ENCODE measurements at places on chromosomes 7 and 10.

DNA sequence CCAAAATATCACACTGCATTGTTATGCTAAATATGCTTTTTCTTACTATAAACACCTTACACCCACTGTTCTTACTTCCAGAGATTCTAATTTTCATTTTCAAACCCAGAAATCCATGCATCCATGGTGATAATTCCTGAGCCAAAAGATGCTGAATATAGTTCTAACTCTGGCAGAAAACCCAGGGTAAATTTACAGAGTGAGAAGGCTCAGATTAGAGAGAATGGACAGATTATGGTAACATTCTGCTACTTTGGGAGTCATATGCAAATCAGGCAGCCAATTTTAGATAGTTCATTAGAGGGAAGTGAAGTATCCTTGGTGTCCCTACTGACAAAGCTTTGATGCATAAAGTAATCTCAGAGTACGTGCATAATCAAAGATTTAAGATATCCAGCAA, 15.4 kb upstream of the CTTNBP2 start:
- DNase-seq: no peak

GRCh38 chr10:11403116-11403515, 208.3 kb downstream of the USP6NL start:
- DNase-seq: peak; percentile 65

GRCh38 chr7:42010751-42011150, 226.3 kb downstream of the GLI3 start:
- no peak for DNase-seq

DNA sequence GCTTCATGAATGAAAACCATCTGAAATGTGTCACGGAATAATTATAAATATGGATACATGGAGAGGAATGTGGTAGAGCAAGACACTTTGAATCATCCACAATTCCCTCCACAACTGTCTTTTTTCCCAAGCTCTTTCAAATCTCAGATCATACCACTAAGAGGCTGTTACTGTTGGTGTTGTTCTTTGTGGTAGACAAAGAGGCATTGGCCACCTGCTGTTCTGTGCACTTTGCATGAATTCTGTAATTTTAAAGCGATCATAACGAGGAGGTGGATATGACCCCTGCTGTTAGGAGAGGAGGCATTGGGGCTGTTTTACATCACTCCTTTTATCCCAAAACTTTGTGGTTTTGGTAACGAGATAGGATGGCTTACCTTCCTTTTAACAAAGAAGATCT, 141.2 kb upstream of the KLF6 start:
- no peak for DNase-seq

DNA sequence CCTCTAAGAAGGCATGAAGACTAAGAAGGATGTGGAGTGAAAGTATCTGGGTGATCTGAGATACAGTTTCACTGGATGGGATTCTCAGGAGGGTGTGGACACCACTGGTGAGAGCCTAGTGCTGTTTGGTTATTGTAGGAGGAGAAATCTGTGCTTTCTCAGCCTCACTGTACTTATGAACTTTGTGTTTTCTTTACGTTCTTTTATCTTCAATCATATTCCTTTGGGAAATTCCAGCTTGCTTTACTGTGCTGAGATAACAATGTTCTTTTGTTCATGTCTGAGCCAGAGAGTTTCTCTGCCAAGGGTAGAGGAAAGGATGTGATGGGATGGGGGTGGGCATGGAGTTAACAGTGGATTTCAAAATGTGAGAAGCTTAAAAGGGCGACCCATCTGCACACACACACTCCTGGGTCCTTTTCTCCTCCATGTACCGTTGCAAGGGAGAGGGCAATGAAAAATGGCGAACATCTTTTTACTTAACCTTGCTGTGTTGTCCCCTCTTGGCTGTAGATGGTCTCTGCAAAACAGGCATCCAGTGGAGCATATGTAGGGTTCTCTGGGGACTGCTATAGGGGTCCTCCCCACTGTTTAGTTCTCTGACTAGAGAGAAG, 25.0 kb upstream of the TAX1BP1 start:
- DNase-seq: no peak

Data from activated CD8-positive, alpha-beta memory T cell treated with anti-CD3 and anti-CD28 coated beads, Interleukin-2, amount 50 U/mL, for 4 hours (primary cell).